ENCODE measurements at places on chromosomes 7 and 10. TPM values are rescaled to one million over a fixed set of nuclear protein-coding genes. Genes with fewer than 3 reads are reported as not detected.

DNA sequence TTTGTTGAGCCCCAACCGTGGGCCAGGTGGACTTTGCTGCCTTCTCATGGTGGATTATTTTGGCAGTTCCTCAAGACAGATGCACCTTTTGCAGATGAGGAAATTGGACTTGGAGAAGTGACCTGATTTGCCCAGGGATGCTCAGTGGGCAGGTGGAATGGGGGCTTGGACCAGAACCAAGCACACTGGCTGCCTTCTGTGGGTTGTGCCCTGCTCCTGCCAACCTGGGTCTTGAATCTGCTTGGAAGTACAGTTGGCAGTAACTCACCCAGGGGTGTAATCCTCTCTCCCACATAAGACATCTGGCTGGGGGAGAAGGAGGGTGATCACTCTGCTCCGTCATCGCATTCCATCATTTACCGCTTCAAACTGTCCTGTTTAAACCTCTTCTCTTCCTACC is 110.5 kb upstream of the GPR26 start:
- DNase-seq, result no peak

- no peak for DNase-seq
These were observed 4.2 kb downstream of the STK32C start for GRCh38 chr10:132303361-132304115.

The CAMK2B gene
- total RNA-seq, result 1.6 TPM

DNA sequence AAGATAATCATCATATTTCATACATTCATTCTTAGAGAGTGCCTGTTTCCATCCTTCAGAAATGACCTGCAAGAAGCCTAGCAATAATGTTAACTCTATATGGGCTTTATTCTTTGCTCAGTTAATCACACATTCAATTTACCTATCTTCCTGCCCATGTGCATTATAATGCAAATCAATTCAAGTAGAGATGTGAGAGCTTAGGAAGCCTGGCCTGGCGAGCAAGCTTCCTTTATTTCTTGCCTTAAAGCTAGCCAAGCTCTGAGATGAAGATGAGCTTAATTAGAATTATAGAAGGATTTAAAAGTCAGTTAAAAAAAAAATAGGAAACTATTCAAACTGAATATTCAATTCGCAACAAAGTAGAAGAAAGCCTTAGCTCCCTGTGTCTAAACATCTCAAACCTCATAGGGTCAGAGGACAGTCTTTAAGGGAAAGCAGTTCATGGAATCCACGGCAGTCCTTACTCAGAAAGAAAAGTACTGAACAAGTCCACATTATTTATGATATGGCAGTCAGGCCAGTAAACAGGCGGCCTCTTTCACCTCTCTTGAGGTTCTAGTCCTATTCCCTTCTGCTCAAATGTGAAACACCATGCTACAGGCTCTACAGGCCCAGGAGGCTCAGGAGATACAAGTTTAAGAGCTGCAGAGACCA is 214.1 kb downstream of the TFEC start:
- no peak for DNase-seq

DNA sequence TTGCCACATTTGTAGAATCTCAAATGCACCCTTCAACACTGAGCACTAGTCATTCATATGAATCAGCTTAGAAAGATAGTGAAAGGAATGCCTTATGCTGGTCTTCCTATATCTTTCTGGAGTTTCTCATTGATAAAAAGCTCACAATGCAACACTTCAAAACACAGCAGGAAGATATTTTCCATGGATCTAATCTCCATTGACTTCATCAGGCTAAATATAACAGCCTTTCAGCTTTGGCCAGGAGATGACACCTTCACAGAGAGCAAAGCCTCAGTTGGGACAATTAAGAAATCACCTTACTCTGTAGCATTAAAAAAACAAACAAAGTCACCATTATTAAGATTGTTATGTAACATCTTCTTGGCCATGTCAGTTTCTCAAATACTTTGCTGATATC is 6.7 kb downstream of the NRP1 start:
- no peak for DNase-seq

The RP9 gene
- total RNA-seq, result 23.2 TPM

The AP3M1 gene
- 51.9 TPM for total RNA-seq

The PRR15 gene
- not detected for total RNA-seq

- no peak for DNase-seq
These were observed 6.9 kb downstream of the C7orf57 start for GRCh38 chr7:48042216-48042615.

The NRAP gene
- total RNA-seq, result not detected

DNA sequence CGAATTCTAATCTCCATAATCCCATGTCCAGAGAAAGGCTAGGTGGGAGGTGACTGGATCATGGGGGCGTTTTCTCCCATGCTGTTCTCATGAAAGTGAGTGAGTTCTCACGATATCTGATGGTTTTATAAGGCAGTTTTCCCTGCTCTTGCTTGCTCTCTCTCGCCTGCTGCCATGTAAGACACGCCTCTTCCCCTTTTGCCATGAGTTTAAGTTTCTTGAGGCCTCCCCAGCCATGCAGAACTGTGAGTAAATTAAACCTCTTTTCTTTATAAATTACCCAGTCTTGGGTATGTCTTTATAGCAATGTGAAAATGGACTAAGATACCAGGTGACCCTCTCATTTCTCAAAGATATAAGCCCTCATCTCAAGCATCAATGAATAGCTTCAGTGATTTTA is 1.1 kb upstream of the ACTA2 start:
- DNase-seq, result no peak

The MEIG1 gene
- not detected for total RNA-seq

The ABCB1 gene
- 1.4 TPM for total RNA-seq

DNA sequence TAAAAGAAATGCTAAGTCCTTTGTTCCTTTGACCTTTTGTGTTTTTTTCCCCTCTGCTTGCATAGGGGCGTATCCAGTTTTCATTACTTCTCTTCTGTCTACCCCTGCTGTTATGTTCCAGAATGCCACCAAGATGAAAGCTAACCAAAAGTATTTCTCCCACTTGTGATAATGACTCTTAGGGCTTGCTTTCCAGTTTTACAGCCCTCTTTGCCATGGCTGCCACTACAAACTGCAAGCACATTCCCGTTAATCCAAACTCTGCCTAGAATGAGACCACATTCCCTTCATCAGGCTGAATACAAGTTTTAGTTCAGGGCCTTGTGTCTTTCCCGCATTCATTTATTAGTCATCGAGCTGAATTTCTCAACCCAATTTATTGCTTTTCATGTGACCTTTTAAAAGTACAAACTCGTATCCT is 23.6 kb upstream of the CD36 start:
- DNase-seq, result no peak

DNA sequence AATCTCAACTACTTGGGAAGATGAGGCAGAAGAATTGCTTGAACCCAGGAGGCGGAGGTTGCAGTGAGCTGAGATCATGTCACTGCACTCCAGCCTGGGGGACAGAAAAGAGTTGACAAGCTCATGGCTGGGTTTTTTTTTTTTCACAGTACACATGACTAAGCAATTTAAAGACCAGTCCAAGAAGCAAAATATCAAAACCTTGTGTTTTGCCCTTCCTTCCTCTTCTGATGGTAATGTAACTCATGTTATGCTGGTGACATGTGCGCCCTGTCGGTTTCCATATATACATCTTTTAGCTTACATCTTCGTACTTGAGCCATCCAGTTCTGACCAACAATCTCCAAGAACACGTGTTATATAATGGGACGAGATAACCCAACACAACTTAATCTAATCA is 237.7 kb upstream of the PLXDC2 start:
- no peak for DNase-seq

The NME8 gene
- total RNA-seq, result not detected

The VWC2 gene
- not detected for total RNA-seq

DNA sequence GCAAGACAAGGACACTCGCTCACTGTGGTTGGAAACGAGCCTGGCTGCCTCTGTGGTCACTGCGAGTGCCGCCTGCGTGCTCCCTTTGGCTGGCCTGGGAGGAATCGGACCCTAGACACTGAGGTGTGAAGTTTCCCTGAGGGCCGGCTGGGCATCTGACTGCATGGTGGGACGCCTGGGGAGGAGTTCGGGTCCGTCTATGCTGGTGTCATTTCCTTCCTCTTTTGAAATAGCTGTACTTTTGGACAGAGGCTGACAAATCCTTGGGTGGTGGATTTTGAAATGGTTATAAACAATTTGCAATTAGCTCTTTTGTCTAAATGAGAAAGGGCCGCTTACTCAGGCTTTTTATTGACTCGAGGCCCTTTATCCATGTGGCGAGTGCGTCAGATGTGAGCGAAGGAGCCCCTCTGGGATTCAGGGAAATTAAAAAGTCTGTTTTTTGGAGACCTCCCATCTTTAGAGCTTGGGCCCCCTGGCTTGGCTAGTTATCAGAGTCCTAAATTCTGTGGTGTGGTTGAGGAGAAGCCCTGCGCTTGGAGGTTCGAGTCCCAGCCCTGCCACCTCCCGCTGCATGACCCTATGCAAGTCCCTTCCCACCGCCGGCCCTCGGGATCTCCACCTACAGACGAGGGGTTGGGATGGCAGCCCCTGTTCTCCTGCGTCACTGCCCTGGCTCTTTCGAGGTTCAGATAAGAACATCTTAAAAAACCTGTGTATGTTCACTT is 147.1 kb downstream of the RGS10 start:
- DNase-seq, result no peak

The HOXA11 gene
- total RNA-seq, result not detected

DNA sequence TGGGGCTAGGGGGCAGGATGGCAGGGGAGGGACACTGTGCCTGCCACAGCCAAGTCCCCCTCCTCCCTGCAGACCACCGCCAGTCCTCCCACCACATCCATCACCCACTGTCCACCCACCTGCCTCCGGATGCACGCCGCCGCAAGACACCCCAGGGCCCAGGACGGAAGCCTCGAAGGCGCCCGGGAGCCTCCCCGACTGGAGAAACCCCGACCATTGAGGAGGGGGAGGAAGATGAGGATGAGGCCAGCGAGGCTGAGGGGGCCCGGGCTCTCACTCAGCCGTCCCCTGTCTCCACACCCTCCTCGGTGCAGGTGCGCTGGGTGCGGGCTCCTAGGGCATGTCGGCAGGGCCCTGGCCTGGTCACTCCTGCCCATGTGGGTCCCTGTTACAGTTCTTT is 5.1 kb downstream of the SLC4A2 start:
- DNase-seq, result no peak

DNA sequence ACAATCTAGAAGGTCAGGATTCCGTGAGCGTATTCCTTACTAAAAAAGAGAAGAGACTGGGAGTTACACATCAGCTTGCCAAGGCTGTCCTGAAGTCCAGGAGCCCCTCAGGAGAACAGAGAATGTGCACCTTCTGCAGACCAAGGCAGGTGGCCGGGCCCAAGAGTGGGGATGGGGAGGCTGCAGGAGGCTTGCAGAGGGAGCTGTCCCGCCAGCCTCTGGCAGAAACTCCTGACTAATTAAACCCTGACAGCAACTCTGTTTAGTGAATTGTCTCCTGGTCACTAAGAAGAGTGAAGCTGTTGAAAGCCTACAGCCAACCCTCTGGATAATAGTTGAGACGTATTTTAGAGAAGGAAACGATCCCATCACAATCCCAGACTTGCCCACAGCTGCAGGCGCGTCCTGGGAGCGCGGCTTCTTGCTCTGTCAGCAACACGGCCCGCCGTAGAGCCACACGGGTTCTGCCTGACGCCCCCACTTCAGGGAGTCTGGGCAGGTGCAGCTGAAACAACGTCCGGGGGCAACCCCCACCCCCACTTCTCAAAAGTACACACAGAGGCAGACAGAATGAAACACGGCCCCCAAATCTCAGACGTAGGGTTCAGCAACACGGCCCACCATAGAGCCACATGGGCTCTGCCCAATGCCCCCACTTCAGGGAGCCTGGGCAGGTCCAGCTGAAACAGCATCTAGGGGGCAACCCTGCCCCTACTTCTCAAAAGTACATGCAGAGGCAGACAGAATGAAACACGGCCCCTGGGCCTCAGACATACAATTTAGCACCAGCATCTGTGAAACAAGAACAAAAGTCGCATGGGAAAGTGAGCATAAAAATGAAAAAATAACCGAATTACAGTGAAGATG is 45.2 kb downstream of the DIP2C start:
- DNase-seq, result no peak

- DNase-seq, result no peak
These were observed 597.9 kb upstream of the DPP6 start for GRCh38 chr7:153454306-153454705.

- no peak for DNase-seq
These were observed 256.3 kb downstream of the POU6F2 start for GRCh38 chr7:39233851-39234529.

The CTAGE8 gene
- total RNA-seq, result 2.0 TPM

The OR2A12 gene
- total RNA-seq, result not detected

The SPDYE5 gene
- total RNA-seq, result not detected

DNA sequence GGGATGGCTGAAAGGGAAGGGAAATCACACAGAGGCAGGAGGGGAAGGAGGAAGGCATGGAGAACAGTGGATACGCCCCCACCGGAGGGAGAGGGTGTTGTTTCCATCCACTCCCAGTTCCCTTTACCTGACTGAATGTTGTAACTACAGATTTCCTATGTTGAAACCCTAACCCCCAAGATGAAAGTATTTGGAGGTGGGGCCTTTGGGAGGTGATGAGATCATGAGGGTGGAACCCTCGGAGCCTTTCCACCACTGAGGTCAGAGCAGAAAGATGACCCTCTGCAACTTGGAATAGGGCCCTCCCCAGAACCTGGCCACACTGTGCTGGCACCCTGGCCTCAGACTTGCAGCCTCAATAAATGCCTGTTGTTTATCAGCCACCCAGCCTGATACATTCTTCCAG is 48.6 kb upstream of the CNPY1 start:
- no peak for DNase-seq

- DNase-seq, result no peak
These were observed 351.1 kb upstream of the KLF6 start for GRCh38 chr10:4136121-4136520.
